ENCODE measurements at places on chromosomes 1 and 21.

GRCh38 chr1:205978676-205979075, 24.5 kb downstream of the RAB7B start:
- DNase-seq = no peak

GRCh38 chr1:20172033-20172590, 13.8 kb upstream of the UBXN10 start:
- no peak for DNase-seq

GRCh38 chr1:48679859-48680258, 96.8 kb downstream of the BEND5 start:
- no peak for DNase-seq

- DNase-seq = no peak
These were observed 52.6 kb upstream of the ANGPTL1 start for GRCh38 chr1:178923512-178923911.

DNA sequence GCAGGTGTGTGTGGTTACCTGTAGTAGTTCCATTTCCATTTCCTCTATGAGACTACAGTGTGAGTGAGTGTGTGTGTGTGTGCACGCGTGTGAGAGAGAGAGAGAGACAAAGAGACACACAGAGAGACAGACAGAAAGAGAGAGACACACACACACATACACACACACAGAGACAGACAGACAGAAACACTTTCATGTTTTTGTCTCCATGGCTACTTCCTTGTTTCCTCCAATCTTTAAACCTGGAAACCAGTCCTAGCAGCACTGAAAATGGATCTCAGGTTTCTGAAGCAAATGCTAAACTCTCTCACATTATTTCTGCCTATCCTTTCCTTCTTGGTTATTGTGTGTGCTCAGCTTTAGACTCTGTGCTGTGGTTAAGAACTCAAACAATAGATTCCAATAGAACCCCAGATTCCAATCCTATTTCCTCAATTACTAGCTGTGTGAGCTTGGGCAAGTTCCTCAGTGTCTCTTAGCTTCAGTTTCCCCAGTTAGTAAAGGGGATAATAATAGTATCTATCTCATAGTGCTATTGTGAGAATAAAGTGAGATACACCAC, 22.4 kb upstream of the ABCD3 start:
- no peak for DNase-seq

GRCh38 chr1:26145960-26146294, 13.0 kb upstream of the FAM110D start:
- no peak for DNase-seq

DNA sequence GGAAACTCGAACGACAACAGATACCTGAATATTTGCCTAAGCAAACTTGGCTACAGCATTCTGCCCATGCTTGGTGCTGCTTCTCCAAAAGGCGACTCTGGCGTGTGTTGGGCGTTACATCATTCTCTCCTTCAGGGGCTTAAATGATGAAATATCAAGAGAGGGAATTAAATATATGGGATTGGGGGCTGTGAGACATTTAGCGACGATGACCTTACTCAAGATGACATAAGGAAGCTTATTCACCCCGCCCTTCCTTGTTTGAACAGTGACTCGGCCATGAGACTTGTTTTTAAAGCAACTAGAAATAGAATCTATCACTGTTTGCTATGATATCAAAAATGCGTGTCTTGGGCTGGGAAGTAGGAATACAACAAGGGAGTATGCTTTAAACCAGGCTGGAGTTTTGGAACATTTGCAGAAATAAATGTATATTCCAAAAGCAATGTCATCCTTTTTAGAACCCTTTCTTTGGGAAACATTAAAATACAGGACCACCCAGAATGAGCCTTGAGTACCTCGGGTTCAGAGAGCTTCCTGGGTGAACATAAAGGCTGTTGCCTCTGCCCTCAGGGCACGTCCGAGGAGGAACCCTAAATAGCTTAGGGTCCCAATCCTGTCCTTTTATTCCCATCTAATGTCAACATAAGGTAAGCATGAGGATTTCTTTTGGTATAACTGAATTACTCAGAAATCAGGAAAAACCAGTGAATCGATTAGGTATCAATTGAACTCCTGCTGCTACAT, 123.3 kb upstream of the SLC45A1 start:
- no peak for DNase-seq

DNA sequence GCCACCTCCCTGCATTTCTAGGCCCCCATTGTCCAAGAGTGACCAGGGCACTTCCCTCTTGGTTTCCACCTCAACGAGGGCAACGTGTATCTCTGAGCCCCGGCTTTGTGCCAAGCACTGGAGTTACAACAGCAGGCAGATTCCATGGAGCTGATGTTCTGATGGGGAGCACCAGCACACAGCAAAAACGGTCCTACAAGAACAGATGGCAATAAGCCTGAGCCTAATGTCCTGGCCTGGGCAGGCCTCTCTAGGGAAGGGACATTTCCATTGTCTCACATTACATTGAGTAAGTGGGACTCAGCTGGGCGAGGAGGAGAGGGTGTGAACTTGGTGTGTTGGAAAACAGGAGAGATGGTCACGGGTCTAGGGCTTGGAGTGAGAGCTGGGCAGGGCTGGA, 27.2 kb upstream of the NPPB start:
- DNase-seq = no peak

- DNase-seq = no peak
These were observed 2.1 kb upstream of the PLA2G2E start for GRCh38 chr1:19925342-19926070.

GRCh38 chr1:214581785-214582184, 21.2 kb upstream of the CENPF start:
- DNase-seq = no peak

GRCh38 chr1:32246888-32247273, at the start of gene FAM167B:
Gene FAM167B (plus strand): TSS chr1:32247222. CDS start chr1:32247422, 200 bp downstream.
- no peak for DNase-seq

GRCh38 chr21:42537106-42537742, 23.6 kb downstream of the SLC37A1 start:
- no peak for DNase-seq

DNA sequence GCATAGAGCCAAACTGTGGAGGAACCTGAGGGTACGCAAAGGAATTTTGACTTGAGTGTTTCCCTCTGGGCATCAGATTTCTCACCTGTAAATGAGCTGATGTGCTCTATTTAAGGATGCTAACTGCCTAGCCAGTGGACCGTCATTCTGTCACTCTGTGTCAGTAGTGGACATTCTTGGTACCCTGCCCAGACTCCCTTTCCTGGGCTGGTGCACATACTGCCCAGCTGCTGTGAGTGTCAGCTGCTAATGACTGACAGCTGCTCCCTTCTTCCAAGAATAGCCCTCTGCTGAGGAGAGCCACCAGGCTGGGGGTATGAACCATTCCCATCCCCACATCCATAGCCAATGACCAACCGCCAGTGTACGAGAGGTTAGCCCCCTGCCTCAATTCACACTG, 193.1 kb upstream of the DAB1 start:
- no peak for DNase-seq

GRCh38 chr1:10789803-10790702, 6.4 kb downstream of the CASZ1 start:
- DNase-seq = no peak

DNA sequence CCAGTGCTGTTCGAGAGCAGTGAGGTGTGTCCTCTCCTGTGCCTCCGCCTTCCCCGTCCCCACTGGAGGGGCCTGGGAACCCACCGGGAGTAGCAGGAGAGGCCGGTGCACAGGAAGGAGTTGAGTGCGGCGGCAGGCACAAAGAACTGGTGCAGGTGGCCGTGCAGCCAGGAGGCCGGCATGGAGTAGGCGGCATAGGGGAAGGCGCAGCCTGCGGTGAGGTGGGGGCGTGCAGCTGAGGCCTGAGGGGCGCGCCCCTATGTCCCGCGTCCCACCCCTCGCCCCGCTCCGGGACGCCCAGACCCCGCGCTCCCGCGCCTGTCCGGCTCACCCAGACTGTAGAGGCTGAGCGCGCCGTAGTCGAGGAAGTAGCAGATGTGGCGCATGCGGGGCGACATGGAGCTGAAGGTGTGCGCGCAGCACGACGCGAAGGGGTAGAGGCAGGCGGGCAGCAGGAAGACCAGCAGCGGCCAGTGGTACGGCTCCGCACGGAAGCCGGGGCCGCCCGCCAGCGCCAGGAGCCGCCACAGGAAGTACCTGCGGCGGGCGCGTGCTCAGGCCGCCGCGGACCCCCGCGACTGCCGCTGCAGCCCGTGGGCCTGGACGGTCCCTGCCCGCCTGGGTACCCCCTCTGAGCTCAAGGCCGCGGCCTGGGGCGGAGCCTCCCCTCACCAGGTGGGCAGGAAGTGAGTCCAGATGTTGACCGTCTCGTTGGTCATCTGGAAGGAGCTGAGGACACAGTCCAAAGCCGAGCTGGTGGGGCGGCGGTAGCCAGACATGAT, 2.2 kb downstream of the PAQR6 start:
- DNase-seq = no peak

GRCh38 chr1:205088341-205088740, 4.1 kb upstream of the TMEM81 start:
- DNase-seq = no peak

- DNase-seq = no peak
These were observed 148.2 kb upstream of the KLHDC7A start for GRCh38 chr1:18332576-18332975.

GRCh38 chr21:35922618-35923017, 137.7 kb downstream of the SETD4 start:
- DNase-seq = no peak

- no peak for DNase-seq
These were observed 21.9 kb downstream of the SYT2 start for GRCh38 chr1:202688401-202688800.

GRCh38 chr1:44281962-44282703, 68.9 kb downstream of the DMAP1 start:
- DNase-seq = no peak

GRCh38 chr1:41809692-41810091, 109.0 kb downstream of the HIVEP3 start:
- no peak for DNase-seq

GRCh38 chr1:54464031-54464476, 57.9 kb upstream of the SSBP3 start:
- DNase-seq = no peak

DNA sequence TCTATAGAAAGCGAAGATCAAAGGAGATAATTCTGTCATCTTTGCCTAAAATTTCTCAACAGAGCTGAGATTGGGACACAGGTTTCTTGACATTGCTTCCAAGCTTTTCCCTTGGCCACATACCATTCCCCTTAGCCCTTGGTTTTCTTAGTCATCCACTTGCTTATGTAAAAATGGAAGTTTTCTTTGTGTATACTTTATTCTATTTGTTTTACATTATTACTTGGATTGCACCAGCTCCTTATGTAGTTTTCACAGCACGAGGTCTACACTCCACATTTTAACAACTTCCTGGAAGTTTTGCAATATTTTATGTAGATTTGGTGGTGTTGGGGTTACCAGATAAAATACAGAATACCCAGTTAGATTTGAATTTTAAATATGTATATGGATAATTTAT, 129.8 kb downstream of the PLA2G4A start:
- no peak for DNase-seq

DNA sequence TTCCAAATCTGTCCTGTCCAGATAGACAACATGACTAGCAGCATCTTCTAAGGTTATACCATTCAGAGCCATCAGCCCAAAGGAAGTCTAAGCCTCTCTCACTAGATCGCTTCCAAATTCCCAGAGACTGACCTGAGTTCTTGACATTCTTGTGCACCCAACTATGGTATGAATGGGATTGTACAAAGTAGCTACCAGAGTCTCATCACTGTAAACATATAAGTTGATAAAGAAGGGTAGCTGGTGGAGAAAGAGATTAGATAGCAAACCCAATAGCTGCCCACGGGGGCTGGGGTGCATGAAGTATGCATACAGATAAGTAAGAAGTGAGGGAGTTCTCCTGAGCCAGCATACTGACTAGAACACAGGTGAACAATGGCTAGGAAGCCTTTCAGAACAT, 180.0 kb downstream of the PLPP3 start:
- no peak for DNase-seq

- DNase-seq = no peak
These were observed 3.6 kb downstream of the FAM151A start for GRCh38 chr1:54619749-54620148.

DNA sequence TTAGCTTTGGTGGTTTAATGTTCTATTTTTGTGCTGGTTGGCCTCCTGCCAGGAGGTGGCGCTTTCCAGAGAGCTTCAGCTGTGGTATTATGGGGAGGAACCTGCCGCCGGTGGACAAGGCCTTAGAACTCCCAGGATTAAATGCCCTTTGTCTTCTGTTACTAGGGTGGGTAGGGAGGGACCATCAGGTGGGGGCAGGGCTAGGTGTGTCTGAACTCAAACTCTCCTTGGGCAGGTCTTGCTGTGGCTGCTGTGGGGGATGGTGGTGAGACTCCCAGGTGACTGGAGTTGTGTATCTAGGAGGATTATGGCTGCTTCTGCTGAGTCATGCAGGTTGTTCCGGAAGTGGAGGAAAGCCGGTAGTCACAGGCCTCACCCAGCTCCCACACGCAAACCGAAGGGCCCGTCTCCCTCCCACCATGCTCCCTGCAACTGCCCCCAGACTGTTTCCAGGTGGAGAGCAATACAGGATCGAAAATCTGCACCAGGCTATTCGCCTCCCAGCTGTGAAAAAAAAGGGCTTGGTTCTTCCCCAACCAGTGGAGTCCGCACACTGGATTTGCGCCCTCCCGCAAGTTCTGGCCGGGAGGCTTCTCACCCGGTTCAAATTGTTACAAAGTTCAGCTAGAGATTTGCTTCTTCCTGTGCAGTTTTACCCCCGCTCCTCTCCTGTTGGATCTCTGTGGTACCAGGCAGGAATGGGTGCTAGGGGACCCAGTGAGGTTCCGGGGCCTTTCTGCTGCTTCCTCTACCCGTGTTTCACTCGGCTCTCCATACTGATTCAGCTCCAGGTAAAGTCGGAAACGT, 220.5 kb downstream of the CENPF start:
- DNase-seq = no peak

DNA sequence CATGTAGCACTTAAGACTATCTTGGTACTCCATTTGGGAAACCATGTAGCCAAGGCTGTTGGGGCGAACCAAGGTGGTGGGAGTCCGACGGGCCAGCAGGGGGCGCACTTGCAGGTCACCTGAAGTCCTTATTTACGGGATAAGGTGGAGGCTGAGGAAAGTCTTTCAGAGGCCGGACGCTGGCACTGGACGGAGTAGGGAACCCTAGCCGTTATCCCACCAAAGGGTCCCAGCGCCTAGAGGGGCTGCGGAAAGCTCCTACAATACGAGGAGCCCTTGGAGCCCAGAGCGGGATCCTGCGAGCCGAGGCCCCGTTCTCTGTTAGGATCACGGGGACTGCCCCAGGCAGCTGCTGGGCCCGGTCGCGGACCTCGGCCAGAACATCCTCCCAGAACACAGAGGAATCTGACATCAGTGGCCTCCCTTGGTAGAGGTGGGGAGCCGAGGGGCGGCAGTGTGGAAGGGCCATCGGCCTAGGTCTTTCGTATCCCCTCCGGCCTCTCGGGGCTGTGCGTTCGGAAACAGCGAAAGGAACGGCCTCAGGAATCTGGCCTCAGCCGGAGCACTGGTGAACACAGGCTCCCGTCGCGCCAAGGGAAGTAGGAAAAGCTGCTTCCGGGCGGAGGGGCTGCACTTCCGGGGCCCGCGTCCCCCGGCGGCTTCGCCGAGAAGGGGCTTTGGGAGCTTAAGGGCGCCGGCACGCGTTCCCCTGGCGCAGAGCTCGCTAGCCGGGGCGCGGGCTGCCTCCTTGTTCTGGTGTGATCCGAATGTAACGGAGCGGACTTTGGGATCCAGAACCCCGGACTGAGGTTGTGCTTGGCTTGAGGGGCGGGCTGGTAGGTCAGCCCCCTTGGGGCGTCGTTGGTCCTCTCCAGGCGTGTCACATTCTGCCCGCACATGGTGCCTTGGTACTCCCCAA, 29.9 kb upstream of the RPTN start:
- DNase-seq = peak; percentile 73
